ENCODE measurements at places on chromosomes 12 and 14. TPM values are rescaled to one million over a fixed set of nuclear protein-coding genes. Genes with fewer than 3 reads are reported as not detected.

DNA sequence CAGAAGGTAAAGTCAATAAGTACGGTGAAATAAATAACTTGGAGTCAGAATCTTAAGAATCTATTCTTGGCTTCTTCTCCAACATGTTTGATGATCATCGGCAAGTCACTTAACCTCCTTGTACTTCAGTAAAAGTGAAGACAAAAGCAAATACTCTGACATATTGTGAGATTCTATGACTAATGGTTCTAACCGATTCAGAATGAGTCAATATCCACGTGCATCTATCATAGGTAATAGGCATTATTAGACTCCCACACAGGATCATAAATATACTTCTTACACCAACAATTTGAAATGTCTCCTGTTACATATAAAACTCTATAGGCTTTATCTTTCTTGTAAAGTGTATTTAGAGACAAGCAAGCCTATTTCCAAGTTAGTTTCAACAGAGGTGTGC is 144.4 kb upstream of the ATXN7L3B start:
- no peak for DNase-seq
- H3K4me1 ChIP-seq = no peaks in the 10 kb centered on the region
- H3K36me3 ChIP-seq = no peaks in the 10 kb centered on the region

- no peak for DNase-seq
- H3K4me3 ChIP-seq = no peak overlapping the region
- no peaks in the 10 kb centered on the region for H3K27me3 ChIP-seq
- H3K4me1 ChIP-seq = no peaks in the 10 kb centered on the region
These were observed 217.6 kb downstream of the EFCAB11 start for GRCh38 chr14:89736881-89737280.

- H3K4me1 ChIP-seq = no peaks in the 10 kb centered on the region
- H3K36me3 ChIP-seq = no peaks in the 10 kb centered on the region
- H3K27me3 ChIP-seq = no peaks in the 10 kb centered on the region
- H3K27ac ChIP-seq = no peak overlapping the region
- no peak for DNase-seq
These were observed 948.1 kb downstream of the NRXN3 start for GRCh38 chr14:79118291-79118690.

GRCh38 chr14:101056446-101056845 is 152.9 kb upstream of the RTL1 start:
- H3K36me3 ChIP-seq = no peaks in the 10 kb centered on the region
- H3K27me3 ChIP-seq = no peaks in the 10 kb centered on the region
- no peak overlapping the region for H3K27ac ChIP-seq
- H3K4me1 ChIP-seq = no peaks in the 10 kb centered on the region

SMCO2 gene
- not detected for total RNA-seq

DNA sequence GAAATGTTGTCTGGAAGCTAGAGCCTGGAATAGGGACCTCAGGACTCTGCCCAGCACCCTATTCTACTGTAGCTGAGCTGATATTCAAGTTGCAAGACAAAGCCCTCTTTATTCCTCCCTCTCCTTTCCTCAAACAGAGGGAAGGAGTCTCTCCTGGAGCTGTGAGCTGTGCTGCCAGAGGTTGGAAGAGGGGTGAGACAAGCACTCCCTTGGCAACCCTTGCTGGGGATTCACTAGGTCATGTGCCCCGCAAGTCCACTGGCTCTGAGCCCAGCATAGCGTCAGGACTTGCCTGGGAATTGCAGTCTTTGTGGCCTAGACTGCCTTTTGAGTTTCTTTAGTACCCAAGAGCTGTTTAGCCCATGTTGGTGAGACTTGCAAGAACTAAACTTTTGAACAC is 11.4 kb upstream of the ASCL1 start:
- no peak overlapping the region for H3K27ac ChIP-seq
- no peak for DNase-seq
- H3K27me3 ChIP-seq = peaks cover 19% of the 10 kb centered on the region
- no peak overlapping the region for H3K4me3 ChIP-seq
- H3K36me3 ChIP-seq = no peaks in the 10 kb centered on the region

DNA sequence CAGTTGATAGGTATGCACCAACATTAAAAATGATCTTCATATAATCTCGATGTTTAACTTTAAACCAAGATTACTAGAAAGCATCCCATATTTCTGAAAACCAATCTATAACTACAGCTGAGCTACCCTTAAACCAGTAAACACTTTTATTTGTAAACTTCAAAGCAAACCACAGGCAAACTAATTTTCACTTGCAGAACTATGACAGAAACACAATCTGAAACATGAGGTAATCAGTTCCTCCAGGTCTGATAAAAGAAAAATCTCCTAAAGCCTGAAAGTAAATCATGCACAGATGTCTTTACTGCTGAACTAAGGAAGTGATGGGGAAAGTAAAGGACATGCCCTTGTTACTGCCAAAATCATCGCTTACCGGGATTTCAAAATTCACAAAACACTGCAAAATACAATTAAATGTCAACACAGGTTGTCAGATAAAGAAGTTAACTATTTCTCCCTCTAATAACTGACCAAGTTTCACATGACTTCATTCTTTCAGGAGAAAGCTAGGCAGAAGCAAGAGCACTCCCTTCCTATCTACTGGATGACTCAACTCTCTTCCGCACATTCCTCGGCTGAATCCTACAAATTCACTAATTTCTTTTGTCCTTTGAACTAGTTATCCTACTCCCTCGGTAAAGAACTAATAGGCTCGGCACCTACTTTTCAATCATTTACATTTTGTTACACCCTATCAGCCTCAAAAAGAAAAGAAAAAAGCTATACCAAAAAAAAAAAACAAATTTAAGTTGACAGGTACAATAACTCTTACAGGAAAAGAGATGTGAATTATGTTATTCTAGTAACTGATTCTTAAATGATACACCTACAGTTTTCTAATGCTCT is 1.4 kb downstream of the EEA1 start:
- peak; percentile 58 for DNase-seq
- peak overlapping the region; percentile 99 for H3K27ac ChIP-seq
- H3K36me3 ChIP-seq = no peaks in the 10 kb centered on the region
- peak overlapping the region; percentile 60 for H3K4me3 ChIP-seq
- peaks cover 20% of the 10 kb centered on the region for H3K4me1 ChIP-seq

CLBA1 gene
- 8.7 TPM for total RNA-seq

DNA sequence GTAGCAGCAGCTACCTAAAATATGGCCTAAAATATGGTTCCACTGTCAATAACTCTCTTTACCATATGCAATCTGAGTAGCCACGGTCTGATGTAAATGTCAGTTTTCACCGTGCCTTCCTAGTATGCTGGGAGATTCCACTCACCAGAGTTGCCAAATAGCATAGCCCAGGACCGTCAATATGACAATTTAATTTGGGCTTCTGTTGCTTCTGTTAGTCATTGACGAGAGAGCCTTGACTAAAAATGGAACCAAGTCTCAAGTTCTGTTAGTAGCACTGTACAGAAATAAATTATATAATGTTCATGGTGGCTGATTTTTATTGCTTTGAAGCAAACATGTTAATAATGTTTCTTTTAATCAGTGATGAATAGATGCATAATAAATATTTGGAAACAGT is 348.4 kb downstream of the BCAT1 start:
- H3K27me3 ChIP-seq = no peaks in the 10 kb centered on the region
- DNase-seq = no peak
- H3K36me3 ChIP-seq = no peaks in the 10 kb centered on the region
- no peaks in the 10 kb centered on the region for H3K4me1 ChIP-seq
- H3K4me3 ChIP-seq = no peak overlapping the region
- H3K27ac ChIP-seq = no peak overlapping the region

All from stomach (tissue), 19 donors.